Stromal cell of bone marrow (primary cell): ENCODE measurements at places on chromosomes 2 and 18.

GRCh38 chr2:43010438-43011157 is 215.8 kb downstream of the ZFP36L2 start:
- no peak for DNase-seq

DNA sequence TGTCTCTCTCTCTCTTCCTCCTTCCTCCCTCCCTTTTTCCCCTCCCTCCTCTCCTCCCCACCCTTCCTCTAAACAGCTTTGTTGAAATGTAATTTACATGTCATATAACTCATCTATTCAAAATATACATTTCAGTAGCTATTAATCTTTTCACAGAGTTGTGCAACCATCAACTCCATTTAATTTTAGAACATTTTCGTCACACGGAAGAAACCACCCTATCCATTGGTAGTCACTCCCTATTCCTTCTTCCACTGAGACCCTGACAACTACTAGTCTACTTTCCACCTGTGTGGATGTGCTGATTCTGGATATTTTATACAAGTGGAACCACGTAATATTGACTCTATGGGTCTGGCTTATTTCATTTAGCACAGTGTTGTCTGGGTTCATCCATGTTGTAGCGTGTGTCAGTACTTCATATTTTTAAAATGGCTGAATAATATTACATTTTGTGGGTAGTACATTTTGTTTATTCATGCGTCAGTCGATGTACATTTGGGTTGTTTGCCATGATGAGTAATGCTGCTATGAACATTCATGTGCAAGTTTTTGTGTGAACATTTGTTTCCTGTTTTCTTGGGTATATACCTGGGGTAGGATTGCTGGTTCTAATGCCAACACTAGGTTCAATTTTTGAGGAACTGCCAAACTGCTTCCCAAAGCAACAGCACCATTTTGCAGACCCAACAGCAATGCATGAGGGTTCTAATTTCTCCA is 100.1 kb upstream of the GCFC2 start:
- no peak for DNase-seq

DNA sequence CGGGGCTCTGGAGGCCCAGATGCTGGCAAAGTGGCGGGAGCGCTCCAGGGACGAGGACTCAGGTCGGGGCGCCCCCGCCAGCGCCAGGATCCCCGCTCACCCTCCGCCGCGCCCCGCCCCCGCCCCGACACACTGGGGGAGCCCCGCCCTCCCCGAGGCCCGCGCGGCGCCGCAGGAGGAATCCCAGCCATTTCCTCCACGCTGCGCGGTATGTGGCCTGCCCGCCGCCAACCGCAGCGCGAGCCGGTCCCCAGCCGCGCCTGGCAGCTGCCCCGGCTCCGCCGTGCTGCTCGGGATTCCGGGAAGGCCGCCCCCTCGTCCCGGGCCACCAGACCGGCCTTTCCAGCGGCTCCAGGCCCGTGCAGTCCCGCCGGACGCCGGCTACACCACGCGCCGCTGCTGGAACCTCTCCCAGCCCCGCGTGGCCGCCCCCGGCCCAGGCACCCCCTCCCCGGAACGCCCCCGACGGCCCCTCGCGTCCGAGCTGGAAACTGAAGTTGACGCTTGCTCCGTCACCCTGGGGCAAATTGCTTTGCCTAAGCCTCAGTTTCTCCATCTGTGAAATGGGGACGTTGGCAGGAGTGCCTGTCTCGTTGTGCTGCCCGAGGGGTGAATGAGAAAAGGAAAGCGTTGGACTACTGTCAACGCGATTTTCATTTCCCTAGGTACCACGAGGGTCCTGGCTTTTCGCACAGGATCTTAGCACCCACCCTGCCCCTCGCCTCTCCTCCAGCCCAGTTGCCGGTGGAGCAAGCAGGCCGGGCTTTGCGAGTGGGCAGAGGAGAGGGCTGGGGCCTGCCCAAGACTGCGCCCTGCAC is 53.6 kb downstream of the PKDCC start:
- no peak for DNase-seq

- DNase-seq = no peak
These were observed 117.1 kb downstream of the ZNF407 start for GRCh38 chr18:74714791-74715190.

DNA sequence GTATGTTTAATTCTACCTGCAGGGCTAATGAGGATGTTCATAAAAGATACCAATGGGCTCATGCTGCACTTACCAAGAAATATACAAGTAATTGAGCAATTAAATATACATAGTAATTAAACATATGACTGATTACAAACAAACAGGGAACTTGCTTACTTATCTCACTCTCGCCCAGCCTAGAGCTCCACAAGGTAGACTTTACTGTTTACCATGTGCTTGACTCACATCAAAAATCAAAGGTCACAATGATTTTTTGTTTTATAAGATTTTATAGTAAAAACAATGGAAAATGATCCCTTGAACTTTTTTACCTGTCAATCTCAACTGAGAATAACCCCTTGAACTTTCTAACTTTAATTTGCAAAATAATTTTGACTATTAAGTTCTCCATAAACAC is 1395.1 kb downstream of the SUCLG1 start:
- no peak for DNase-seq

- peak; percentile 82 for DNase-seq
These were observed 219.9 kb downstream of the TMX3 start for GRCh38 chr18:68494802-68495581.

GRCh38 chr2:925309-925708 is 25.3 kb upstream of the SNTG2 start:
- no peak for DNase-seq

- DNase-seq = no peak
These were observed 93.8 kb upstream of the PHLPP1 start for GRCh38 chr18:62621546-62621945.

GRCh38 chr2:218995972-218996711 is 2.9 kb upstream of the CRYBA2 start:
- DNase-seq = peak; percentile 51
